T-helper 17 cell (primary cell): ENCODE measurements at places on chromosomes 7 and 10.

- no peak for DNase-seq
Measured at GRCh38 chr7:27122077-27122910, 8.3 kb downstream of the HOXA4 start.

DNA sequence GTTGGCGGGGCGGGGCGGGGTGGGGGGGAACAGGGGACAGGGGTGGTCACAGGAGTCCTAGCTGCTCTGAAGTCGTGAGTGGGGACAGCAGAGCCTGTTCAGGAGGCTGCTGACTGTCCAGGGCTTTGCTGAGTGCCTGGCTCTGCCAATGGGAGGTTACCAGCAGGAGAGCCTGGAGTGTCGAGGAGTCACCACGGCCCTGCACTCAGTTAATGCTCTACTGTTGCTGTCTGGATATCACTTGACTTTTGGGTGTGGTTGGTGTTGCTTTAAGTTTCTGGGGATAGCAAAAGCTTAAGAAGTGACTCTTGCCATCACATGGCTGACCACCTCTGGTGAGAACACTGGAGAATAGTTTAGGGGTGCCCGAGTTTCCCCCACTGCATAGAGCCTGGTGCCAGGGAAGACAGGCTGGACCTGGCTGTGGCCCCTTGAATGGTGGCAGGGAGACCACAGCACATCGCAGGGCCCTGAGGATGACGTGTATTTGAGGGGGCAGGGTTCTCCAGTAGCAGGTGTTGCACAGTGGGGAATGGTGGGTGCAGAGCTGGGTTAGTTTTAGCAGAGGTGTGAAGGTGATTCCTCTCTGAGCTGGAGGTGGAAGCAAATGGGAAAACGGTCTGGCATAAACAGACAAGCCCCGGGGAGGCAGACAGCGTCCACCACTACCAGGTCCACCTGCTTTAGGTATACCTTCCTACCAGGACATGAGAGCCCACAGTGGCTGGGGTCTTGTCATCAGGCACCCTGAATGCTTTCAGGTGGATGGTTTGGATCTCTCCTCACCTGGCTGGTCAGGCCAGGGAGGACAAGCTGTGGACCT lies 54.2 kb upstream of the CAMK2B start:
- no peak for DNase-seq

- no peak for DNase-seq
Measured at GRCh38 chr10:117318909-117319308, 56.3 kb downstream of the PDZD8 start.

DNA sequence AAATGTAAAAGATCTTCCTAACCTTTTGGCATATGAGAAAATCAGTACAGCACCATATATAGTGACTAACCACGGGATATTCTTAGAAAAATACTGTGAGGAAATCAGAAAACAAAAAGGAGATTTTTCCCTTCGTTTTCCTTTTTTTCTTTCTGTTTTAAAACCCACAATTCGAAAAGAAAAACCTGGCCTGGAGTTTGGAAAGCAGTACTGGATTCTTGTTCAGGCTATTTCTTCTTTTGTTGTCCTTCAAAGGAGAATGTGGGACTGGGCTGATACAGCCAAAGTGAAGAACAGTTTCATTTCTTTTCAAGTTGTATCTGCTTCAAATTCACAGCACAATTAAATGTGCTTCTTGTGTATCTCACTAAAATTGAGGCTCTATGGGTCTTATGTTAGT lies 156.8 kb upstream of the PHYHIPL start:
- no peak for DNase-seq

GRCh38 chr10:30774261-30774660 lies 144.7 kb upstream of the LYZL2 start:
- DNase-seq, result no peak

- no peak for DNase-seq
Measured at GRCh38 chr10:12588091-12588860, 238.9 kb downstream of the CAMK1D start.

- DNase-seq, result no peak
Measured at GRCh38 chr7:111677848-111678247, 115.6 kb upstream of the IMMP2L start.
